ENCODE measurements at places on chromosomes 13 and 19.

- no peak for DNase-seq
Measured at GRCh38 chr13:61339054-61339621, 76.5 kb downstream of the PCDH20 start.

- DNase-seq = no peak
Measured at GRCh38 chr13:20132052-20132634, 28.7 kb downstream of the GJA3 start.

- no peak for DNase-seq
Measured at GRCh38 chr13:30151388-30151787, 156.0 kb downstream of the KATNAL1 start.

- no peak for DNase-seq
Measured at GRCh38 chr13:27327633-27328032, 57.0 kb downstream of the RASL11A start.

- no peak for DNase-seq
Measured at GRCh38 chr13:104648291-104648690, 1582.1 kb upstream of the SLC10A2 start.

Data from skin of body (tissue), 3 donors.